ENCODE measurements at places on chromosomes 2 and 18. TPM values are rescaled to one million over a fixed set of nuclear protein-coding genes. Genes with fewer than 3 reads are reported as not detected.
A peak's percentile ranks its signal among the peaks of the same experiment; 100 is the strongest.

GRCh38 chr2:73107211-73107926 lies 5.4 kb downstream of the RAB11FIP5 start:
- no peak for DNase-seq

- peak; percentile 87 for DNase-seq
These were observed 40.3 kb downstream of the INPP5D start for GRCh38 chr2:233100192-233100998.

GRCh38 chr2:147538088-147538487 lies 306.7 kb upstream of the ACVR2A start:
- DNase-seq = no peak

- DNase-seq = no peak
These were observed 179.7 kb upstream of the ACVR2A start for GRCh38 chr2:147665105-147665504.

Gene MGAT4A
- 85.5 TPM for total RNA-seq

Gene SLC9A4
- 0.10 TPM for total RNA-seq

Gene DUSP2
- total RNA-seq = 463 TPM
